ENCODE measurements at places on chromosomes 1 and 21.
A peak's percentile ranks its signal among the peaks of the same experiment; 100 is the strongest.

DNA sequence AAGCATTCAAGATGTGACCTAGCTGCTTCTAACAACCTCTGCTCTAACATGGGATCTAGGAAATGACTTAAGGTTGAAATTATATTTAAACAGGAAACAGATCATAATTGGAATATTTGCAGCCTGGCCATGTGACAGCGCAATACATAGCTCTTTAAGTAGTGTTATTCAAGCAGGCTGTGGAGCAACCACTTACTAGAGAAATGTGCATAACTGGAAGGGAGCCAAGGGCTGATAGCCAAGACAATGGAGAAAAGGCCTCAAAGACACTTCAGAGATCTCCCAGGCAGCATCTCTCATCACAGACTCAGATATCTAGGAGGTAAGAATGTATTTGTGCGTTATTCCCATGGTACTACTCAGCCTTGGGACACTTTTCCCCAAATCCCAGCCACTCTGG lies 823.0 kb upstream of the PRMT6 start:
- no peak for DNase-seq

GRCh38 chr21:26140164-26140579 lies 30.4 kb downstream of the APP start:
- DNase-seq = peak; percentile 57

DNA sequence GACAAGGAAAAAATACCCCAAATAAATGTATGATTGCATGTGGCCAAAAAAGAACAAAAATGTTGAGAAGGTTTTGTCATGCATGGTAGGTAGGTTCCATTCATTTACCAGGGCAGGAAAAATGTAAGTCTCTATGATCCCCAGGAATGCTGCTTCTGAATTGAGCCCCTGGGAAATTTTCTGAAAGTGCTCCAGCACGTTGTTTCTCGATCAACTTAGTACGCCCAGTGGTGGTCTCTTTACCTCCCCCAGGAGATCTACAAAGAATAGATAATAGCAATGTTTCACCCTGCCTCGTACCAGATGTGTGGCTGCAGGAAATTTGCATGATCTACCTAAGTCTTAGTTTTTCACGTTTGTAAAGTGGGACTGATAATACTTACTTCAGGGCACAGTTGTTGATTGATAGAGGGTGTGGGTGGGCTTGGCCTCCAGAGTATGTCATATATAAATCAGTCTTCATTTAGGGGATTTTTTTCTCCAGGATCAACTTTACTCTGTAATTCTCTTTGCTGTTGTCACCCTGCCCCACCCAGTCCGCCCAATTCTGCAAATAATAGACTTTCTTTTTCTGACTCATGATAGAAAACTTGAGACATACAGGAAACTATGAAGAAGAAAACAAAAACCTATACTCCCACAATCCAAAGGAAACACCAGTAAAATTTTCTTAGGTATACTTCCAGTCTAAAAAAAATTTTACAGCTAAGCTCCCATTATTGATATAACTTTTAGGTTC lies 462.0 kb upstream of the RUNX1 start:
- DNase-seq = no peak

DNA sequence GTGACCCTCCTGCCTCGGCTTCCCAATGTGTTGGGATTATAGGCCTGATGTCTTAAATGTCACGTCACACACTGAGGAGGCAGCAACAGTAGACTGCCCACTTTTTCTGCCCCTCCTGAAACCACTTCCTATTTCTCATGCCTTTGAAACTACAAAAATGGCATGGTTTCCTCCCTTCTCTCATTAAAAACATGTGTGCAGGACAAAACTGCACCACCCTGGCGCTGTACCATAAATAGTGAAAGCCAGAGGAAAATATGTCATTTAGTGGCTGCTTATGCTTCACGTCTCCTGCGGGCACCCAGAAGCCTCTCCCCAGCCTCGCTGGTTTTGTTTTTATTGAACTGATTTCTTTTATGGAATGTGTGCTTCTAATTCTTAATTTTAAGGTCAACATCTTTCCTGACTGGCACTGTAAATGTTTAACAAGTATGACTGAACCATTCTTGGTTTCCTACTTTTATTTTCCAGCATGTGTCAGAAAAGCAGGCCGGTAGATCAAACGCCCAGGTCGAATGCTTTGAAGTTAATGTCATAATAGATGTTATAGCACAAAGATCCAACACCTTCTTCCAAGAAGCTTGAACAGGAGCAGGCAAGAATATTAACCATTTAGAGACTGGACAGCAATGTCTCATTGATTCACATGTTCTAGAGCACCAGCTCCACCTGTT lies 59.6 kb upstream of the C1orf87 start:
- peak; percentile 91 for DNase-seq

DNA sequence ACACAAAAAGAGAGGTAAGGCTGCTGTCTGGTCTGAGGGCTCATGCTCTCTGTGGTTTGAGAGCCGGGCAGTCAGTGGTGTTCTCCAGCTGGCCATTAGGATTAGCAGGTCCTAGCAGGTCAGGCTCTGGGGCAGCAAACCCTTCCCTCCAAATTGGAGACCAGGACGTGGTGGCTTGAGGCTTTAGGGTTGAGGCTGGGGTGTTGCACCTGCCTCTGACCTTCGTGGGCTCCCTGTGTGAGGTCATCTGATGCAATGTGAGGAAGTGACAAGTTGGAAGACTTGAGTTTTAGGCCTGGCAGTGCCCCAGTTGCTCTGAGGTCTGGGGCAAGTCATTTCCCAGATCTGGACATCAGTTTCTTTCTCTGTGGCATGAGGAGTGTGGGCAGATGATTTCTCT lies 24.4 kb downstream of the SZRD1 start:
- DNase-seq = no peak

GRCh38 chr1:111801071-111801850 lies 45.6 kb downstream of the DDX20 start:
- DNase-seq = no peak

- no peak for DNase-seq
Measured at GRCh38 chr21:26164311-26164710, 6.3 kb downstream of the APP start.

DNA sequence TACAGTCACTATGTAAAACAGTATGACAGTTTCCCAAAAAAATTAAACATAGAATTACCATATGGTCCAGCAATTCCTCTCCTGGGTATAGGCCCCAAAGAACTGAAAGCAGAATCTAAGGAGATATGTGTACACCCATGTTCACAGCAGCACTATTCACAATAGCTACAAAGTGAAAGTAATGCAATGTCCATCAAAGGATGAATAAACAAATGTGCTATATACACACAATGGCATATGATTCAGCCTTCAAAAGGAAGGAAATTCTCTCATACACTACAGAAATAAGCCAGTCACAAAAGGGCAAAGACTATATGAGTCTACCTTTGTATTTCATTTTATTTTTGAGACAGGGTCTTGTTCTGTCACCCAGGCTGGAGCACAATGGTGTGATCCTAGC lies 120.4 kb downstream of the TOMM20 start:
- DNase-seq = no peak

DNA sequence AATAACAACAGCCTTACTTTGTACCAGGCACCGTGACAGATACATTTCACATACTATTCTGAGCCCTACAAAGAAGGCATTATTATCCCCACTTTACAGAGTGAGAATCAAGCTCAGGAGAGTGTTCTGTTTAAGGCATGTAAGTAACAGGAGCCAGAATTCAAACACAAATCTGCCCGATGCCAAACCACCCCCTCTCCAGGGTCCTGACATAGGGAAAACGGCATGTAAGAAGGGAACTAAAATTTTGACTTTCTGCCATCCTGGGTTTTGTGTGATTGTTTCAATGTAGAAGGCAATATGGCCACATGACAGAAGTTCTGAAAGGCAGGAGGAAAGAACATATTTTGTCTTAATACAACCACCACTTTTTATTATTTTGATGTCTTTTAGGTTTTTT lies 5.5 kb downstream of the FUCA1 start:
- no peak for DNase-seq

DNA sequence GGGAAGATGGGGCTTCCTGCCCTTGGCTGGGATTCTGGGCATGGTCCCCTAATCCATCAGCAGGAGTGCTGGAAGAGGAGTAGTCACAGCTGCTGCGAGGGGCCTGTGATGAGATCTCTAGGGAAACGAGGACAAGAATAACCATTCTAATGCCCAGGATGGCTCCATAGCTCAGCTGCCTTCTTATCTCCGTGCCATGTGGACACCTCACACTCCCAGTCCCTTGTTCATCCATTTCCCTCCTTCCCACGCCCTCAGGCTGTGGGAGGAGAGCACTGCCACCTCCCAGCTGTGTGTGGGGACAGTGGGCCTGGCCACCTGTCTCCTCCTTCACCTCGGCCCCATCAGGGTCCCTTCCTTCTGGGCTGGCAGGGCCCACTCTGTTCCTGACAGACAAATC lies 16.1 kb upstream of the ETV3 start:
- no peak for DNase-seq

DNA sequence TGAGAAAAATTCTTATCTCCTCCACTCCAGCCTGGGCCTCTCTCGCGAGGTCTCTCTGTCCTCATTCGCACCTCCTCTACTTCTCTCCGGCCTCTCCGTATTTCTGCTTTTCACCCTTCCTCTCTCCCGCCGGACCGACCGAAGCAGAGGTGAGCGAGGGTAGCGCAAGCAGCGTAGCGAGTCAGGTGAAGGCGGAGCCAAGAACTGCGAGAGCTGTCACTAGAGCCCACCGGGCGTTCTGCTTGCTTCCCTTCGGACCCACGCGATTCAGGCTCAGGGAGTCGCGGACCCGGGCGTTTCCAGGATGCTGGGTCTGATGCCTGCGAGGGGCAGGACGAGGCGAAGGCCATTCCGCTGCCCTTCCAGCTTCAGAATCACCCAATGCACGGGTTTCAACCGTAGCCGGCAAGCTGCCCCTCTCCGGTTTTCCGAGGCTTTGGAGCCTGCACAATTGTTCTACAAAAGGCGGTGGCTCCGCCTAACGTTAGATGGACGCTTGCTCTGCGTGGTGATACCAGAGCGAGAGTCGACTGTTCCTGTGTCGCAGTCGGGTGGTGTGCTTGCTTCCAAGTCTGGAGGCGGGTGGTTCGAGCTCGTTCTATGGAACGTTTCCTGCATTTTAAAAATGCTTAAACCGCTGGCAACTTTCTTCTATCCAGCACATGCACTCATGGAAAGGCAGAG lies 310.2 kb downstream of the FAM72C start:
- no peak for DNase-seq

DNA sequence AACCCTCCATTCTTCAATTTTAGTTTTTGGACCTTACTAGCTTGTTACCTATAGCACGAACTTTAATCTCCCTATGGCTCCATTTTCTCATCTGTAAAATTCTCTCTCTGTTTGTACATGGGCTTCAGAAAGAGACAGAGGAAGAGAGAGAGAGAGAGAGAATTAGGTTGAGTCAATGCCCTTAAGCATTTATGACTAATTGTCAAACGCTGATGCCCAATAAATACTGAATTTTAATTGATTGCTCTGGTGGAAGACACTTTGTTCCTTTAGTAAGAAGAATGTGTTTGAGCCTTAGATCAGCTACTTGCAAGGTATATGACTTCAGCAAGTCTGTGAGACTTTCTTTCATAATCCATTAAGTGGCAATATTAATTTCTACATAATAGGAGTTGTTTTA lies 743.1 kb upstream of the ADGRL4 start:
- DNase-seq = no peak

GRCh38 chr1:151187205-151187604 lies 2.8 kb downstream of the VPS72 start:
- DNase-seq = no peak
